ENCODE measurements at places on chromosomes 12 and 14.

- H3K27me3 ChIP-seq, result no peaks in the 10 kb centered on the region
- no peak overlapping the region for H3K4me3 ChIP-seq
- no peaks in the 10 kb centered on the region for H3K36me3 ChIP-seq
- no peak overlapping the region for H3K27ac ChIP-seq
- no peak for DNase-seq
- H3K4me1 ChIP-seq, result no peaks in the 10 kb centered on the region
Measured at GRCh38 chr12:83462419-83462818, 775.7 kb downstream of the TMTC2 start.

DNA sequence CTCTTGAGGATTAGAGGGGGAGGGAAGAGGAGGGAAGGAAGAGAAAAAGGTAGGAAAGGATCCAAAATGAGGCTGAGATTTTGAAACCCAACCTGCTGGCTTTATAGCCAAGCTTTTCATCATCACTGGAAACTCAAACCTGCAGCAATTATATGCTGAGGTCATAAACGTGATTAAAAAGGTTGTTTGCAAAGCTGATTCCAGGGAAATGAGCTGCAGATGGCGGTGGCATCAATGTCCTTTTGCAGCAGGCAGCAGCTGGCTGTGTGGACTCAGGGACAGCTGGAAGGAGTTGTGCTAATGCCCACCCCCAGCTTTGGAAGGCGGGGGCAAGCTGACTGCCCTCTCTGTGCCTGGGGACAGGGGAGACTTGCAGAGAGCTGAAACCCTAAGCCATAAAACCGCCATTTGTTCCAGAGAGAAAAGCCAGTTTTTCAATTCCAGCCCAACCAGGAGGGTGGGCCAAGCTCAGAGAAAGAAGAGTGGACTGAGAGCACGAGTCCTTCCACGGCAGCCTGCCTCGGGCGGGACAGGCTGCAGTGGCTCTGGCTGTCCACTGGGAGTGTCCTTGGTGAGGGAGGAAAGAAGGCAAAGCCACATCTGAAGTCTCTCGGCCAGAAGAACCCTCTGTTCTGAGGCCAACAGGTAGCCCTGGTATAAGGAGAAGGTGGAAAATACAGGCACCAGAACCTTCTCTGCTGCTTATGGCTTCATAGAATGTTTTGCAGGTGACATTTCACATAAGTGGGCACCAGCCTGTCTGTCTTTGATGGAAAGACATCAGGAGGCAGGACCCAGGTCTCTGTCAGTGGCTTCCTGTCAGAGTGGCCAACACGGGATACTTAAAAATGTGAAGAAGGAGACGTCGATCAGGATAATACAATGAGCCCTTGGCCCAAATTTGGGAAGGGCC, 90.7 kb downstream of the SINHCAF start:
- no peak for DNase-seq
- peaks cover 10% of the 10 kb centered on the region for H3K27me3 ChIP-seq
- H3K36me3 ChIP-seq, result no peaks in the 10 kb centered on the region
- H3K27ac ChIP-seq, result no peak overlapping the region

- no peak for DNase-seq
- H3K27me3 ChIP-seq, result no peaks in the 10 kb centered on the region
- no peaks in the 10 kb centered on the region for H3K36me3 ChIP-seq
- H3K27ac ChIP-seq, result no peak overlapping the region
- no peak overlapping the region for H3K4me3 ChIP-seq
Measured at GRCh38 chr12:49693931-49694444, 13.2 kb downstream of the FMNL3 start.

DNA sequence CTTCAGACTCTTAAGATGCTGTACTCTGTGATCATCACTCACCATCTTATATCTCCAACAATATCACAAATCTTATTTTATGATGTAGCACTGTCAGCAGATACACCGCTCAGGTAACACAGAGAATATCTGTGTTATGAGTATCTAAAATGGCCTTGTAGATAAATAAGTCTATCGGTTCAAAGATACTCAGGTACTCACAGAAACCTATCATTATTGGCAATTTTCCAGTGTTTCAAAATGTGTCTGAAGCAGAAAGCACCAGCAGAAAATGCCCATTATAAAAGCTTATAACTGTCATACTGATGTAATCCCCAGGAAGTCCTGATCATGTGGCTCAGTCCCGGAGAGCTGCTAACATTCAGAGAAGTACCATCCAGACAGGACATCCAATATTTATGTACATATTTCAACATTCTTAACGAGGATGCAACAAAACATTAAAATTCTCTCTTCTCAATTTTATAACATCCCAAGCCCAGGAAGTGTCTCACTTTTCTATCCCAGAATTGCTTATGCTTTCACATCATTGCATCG, 190.7 kb upstream of the LMNTD1 start:
- no peaks in the 10 kb centered on the region for H3K4me1 ChIP-seq
- H3K36me3 ChIP-seq, result no peaks in the 10 kb centered on the region
- peaks cover 4% of the 10 kb centered on the region for H3K27me3 ChIP-seq
- H3K27ac ChIP-seq, result no peak overlapping the region
- no peak for DNase-seq

GRCh38 chr12:125272383-125272933, 207.2 kb downstream of the AACS start:
- no peaks in the 10 kb centered on the region for H3K4me1 ChIP-seq
- H3K27ac ChIP-seq, result no peak overlapping the region
- DNase-seq, result no peak

GRCh38 chr14:52189325-52189724, 78.2 kb upstream of the PTGDR start:
- peaks cover 3% of the 10 kb centered on the region for H3K27me3 ChIP-seq
- no peaks in the 10 kb centered on the region for H3K36me3 ChIP-seq
- no peak overlapping the region for H3K27ac ChIP-seq
- no peak overlapping the region for H3K4me3 ChIP-seq

DNA sequence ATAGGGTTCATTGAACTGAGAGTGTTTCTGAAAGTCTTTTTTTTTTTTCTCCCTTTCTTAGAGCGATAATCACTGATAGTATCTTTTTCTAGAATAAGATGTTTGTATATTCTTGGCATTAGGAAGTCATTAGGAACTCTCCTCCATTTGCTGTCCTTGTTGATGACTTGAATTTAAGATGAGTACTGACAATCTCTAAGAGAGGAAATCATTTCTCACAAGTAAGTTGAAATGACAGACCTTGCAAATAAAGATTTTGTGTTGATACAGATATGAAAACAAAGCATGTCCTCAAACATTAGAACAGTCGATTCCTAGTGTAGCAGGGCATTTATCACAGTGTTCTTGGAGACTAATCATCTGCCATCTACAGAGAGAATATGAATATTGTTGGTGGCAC, 458.4 kb upstream of the SYT1 start:
- H3K4me1 ChIP-seq, result no peaks in the 10 kb centered on the region
- no peaks in the 10 kb centered on the region for H3K36me3 ChIP-seq
- no peak overlapping the region for H3K4me3 ChIP-seq
- no peak overlapping the region for H3K27ac ChIP-seq

DNA sequence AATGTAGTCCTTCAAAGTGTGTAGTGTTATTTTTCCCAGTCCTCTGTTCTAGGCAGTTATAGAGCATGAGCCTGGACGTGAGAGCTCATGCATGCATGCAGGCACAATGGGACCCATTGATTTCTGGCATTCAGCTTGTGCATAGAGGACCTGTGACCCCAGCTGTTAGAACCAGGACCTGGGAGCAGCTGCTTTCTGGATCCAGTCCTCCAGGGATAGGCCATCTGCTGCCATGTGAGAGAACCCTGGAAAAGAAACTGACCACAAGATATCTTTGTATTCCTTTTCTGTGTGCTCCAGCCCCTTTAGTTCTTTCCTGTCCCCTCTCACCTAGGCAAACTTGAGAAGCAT, 76.9 kb downstream of the SUSD6 start:
- H3K36me3 ChIP-seq, result peaks cover 9% of the 10 kb centered on the region
- DNase-seq, result no peak
- peak overlapping the region; percentile 52 for H3K27ac ChIP-seq
- H3K4me3 ChIP-seq, result peak overlapping the region; percentile 32
- no peaks in the 10 kb centered on the region for H3K27me3 ChIP-seq
- H3K4me1 ChIP-seq, result peaks cover 54% of the 10 kb centered on the region

GRCh38 chr12:106740818-106741217, 33.7 kb upstream of the RIC8B start:
- DNase-seq, result no peak
- H3K36me3 ChIP-seq, result no peaks in the 10 kb centered on the region
- H3K27me3 ChIP-seq, result peaks cover 30% of the 10 kb centered on the region
- no peak overlapping the region for H3K27ac ChIP-seq
- H3K4me1 ChIP-seq, result no peaks in the 10 kb centered on the region
- no peak overlapping the region for H3K4me3 ChIP-seq

DNA sequence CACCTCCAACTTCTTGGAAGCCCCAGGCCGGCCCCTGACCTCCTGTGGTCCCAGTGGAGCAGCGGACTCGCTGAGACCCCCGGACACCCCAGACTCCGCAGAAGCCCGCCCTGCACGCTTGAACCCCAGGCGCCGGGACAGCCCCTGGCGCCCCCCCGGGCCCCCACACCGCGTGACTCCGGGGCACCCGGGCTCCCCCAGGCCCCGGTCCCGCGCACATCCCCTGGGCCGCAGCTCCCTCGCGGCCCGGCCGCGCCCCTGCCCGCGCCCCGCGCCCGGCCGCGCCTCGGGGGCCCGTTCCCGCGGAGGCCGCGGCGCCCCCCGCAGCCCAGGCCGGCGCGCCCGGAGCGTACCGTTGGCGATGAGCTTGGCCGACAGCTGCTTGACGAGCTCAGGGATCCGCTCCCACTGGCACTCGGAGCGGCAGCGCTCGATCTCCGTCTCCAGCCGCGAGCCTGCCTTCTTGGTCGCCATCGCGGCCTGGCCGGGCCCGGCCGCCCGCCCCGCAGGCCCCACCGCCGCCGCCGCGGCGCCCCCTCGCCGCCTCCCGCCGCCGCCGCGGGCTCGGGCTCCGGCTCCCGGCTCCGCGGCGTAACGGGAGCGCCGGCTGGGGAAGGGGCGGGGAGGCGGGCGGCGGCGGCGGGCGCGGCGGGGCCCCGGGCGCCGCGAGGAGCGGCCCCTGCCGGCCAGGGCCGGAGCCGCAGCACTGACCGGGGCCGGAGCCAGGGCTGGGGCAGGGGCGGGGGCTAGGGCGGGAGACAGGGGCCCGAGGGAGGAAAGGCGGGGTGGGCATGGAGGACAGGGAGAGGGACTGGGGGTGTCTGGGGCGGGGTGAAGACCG, at the start of gene TTC7B:
Gene TTC7B (minus strand): TSS at position 609 of the 841 bp plus-strand sequence. CDS start 135 bp downstream, at position 474.
- H3K4me3 ChIP-seq, result peak within 1 kb of the TSS; percentile 59
- no peak for DNase-seq
- H3K4me1 ChIP-seq, result peaks cover 9% of the 10 kb centered on the region
- H3K36me3 ChIP-seq, result no peaks in the 10 kb centered on the region
- H3K27me3 ChIP-seq, result peaks cover 38% of the 10 kb centered on the region

DNA sequence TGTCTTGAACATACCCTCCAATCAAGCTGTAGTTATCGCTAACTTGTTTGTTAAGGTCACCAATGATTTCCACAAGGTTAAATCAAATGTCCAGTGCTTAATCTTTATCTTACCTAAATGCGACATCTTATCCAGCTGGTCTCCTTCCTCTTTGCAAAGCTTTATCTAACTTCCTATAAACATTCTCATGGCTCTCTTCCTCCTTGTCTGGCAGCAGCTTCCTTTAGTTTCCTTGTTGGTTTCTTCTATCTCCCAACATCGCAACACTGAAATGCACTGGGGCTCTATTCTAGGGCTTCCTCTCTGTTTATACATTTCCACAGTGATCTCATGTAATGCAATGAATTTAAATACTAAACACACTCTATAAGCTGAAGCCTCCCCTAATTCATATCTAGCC, 28.7 kb downstream of the UBE2N start:
- no peak overlapping the region for H3K4me3 ChIP-seq
- no peak overlapping the region for H3K27ac ChIP-seq
- no peak for DNase-seq
- no peaks in the 10 kb centered on the region for H3K27me3 ChIP-seq
- H3K36me3 ChIP-seq, result peaks cover 37% of the 10 kb centered on the region

- no peak overlapping the region for H3K27ac ChIP-seq
- H3K4me3 ChIP-seq, result no peak overlapping the region
- no peaks in the 10 kb centered on the region for H3K36me3 ChIP-seq
- DNase-seq, result no peak
- H3K4me1 ChIP-seq, result no peaks in the 10 kb centered on the region
- H3K27me3 ChIP-seq, result peaks cover 24% of the 10 kb centered on the region
Measured at GRCh38 chr14:64569138-64569631, 19.4 kb downstream of the PPP1R36 start.

DNA sequence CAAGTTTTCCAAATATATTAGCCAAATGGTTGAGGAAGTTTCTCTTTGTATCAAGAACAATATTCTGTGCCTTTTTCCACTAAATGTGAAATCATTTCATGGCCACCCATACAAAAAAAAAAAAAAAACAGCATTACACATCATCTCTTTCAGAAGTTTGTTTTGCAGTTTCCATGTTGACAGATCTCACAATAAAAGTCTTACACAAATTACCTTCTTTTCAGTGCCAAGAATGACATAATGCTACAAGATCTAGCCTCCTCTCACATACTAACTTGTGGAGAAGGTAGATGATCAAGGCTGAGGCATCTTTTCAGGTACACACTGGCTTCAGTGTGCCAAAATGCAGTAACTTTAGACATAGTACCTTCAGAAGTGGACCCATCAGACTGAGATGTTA, 35.3 kb downstream of the PRKD1 start:
- DNase-seq, result no peak
- H3K4me3 ChIP-seq, result no peak overlapping the region
- no peaks in the 10 kb centered on the region for H3K27me3 ChIP-seq
- no peaks in the 10 kb centered on the region for H3K36me3 ChIP-seq
- no peak overlapping the region for H3K27ac ChIP-seq

DNA sequence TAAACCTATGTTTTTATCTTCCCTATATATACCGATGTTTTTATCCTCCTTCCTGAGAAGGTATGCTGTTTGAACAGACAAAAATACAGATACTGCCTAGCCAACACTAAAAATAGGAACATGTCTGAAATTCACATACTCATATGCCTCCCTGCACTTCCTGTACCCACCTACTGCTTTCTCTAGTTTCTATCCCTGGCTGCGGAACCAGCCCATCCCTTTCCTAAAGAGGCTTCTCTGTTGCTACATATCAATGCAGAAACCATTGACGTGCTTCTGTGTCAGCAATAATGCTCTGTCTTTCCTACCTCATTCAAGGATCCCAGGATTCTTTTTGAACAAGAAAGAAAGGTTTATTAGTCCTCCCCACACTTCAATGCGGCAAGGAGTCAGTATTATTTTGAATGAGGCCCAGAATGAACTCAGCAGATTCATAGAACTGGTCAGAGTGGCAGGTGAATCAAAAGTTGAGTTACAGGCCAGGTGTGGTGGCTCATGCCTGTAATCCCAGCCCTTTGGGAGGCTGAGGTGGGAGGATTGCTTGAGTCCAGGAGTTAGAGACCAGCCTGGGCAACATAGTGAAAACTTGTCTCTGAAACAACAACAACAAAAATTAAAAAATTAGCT, 67.8 kb upstream of the NAP1L1 start:
- H3K4me3 ChIP-seq, result no peak overlapping the region
- H3K27ac ChIP-seq, result no peak overlapping the region
- DNase-seq, result no peak
- H3K27me3 ChIP-seq, result peaks cover 6% of the 10 kb centered on the region
- H3K36me3 ChIP-seq, result no peaks in the 10 kb centered on the region

DNA sequence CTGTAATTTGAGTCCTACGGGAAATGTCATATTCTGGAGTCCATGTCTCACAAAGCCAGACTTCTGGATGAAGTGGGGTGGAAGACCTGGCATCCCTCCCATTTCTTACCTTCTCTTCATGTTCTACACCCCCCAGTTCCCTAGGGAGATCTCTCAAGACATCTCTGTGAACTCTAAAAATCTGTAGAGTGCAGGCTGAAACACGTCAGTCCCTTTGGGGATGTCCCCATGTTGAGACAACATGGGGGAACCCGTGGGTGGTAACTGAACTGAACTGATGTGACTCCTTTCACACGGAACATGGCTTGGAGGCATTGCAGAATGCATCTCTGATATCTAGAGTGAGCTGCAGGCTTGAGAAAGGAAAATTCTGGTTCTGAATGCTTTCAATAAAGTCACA, 15.2 kb downstream of the SERPINA12 start:
- no peaks in the 10 kb centered on the region for H3K4me1 ChIP-seq
- no peaks in the 10 kb centered on the region for H3K27me3 ChIP-seq
- no peak overlapping the region for H3K4me3 ChIP-seq
- DNase-seq, result no peak
- no peaks in the 10 kb centered on the region for H3K36me3 ChIP-seq
- no peak overlapping the region for H3K27ac ChIP-seq
